ENCODE measurements at places on chromosomes 2 and 18. TPM values are rescaled to one million over a fixed set of nuclear protein-coding genes. Genes with fewer than 3 reads are reported as not detected.

The DYNAP gene
- total RNA-seq = not detected

The COMMD1 gene
- total RNA-seq = 39.5 TPM

The IHH gene
- not detected for total RNA-seq

The MATN3 gene
- total RNA-seq = 3.4 TPM

The BOLL gene
- total RNA-seq = not detected

The WDR33 gene
- 52.5 TPM for total RNA-seq

The ACKR3 gene
- total RNA-seq = 24.0 TPM

The STAM2 gene
- total RNA-seq = 27.5 TPM

The GPR45 gene
- not detected for total RNA-seq

The CKAP2L gene
- 25.2 TPM for total RNA-seq

The DNAJC5G gene
- total RNA-seq = 0.77 TPM

The RAB3GAP1 gene
- 37.2 TPM for total RNA-seq

The ONECUT2 gene
- total RNA-seq = 0.62 TPM

The MAP3K19 gene
- total RNA-seq = not detected

The ATP6V1C2 gene
- total RNA-seq = not detected

The STPG4 gene
- total RNA-seq = 0.53 TPM

The FHOD3 gene
- 0.58 TPM for total RNA-seq

The PIEZO2 gene
- total RNA-seq = 11.2 TPM

The TFCP2L1 gene
- not detected for total RNA-seq

The BUB1 gene
- 66.4 TPM for total RNA-seq

The ALS2 gene
- total RNA-seq = 36.1 TPM

The TGFA gene
- 0.12 TPM for total RNA-seq

The IGFBP5 gene
- not detected for total RNA-seq

The LRRC30 gene
- total RNA-seq = not detected

The UGT1A3 gene
- total RNA-seq = not detected

The GREB1 gene
- total RNA-seq = 0.23 TPM

The PROC gene
- total RNA-seq = not detected

The ACSL3 gene
- 142 TPM for total RNA-seq

The COX7A2L gene
- 101 TPM for total RNA-seq

The SEPTIN10 gene
- 105 TPM for total RNA-seq

The CYP20A1 gene
- total RNA-seq = 19.7 TPM

The UGT1A6 gene
- total RNA-seq = not detected

The LCT gene
- total RNA-seq = 0.07 TPM

The SPP2 gene
- total RNA-seq = not detected

The ITPRIPL1 gene
- 4.6 TPM for total RNA-seq

The IL36G gene
- not detected for total RNA-seq

The CAVIN2 gene
- total RNA-seq = 171 TPM

The C2orf80 gene
- not detected for total RNA-seq

The PTPRN gene
- not detected for total RNA-seq

The TUBA3E gene
- not detected for total RNA-seq

The CHRNG gene
- not detected for total RNA-seq

The SPATA3 gene
- total RNA-seq = not detected
